Osteoblast (primary cell): ENCODE measurements at places on chromosomes 7 and 10. TPM values are rescaled to one million over a fixed set of nuclear protein-coding genes. Genes with fewer than 3 reads are reported as not detected.

The SGCE gene
- 59.8 and 60.8 TPM in 2 replicates for total RNA-seq

The ITIH2 gene
- not detected in 2 replicates for total RNA-seq

The FAM237B gene
- total RNA-seq = not detected in 2 replicates

The PTPN20 gene
- total RNA-seq = 8.0 and 9.1 TPM in 2 replicates

The IRF5 gene
- under 0.01 TPM in 2 replicates for total RNA-seq

The DRGX gene
- total RNA-seq = under 0.01 TPM in 1 of 2 replicates, not detected in the other

The MYL7 gene
- not detected in 2 replicates for total RNA-seq

The CASP7 gene
- total RNA-seq = 17.4 and 21.7 TPM in 2 replicates

The ADO gene
- total RNA-seq = 28.0 and 29.3 TPM in 2 replicates

The PLEKHS1 gene
- under 0.01 TPM in 1 of 2 replicates, not detected in the other for total RNA-seq

The EN2 gene
- total RNA-seq = under 0.01 TPM in 1 of 2 replicates, not detected in the other

The OR2A7 gene
- total RNA-seq = 1.1 and 2.7 TPM in 2 replicates

The ZNF488 gene
- total RNA-seq = under 0.01 and 0.29 TPM in 2 replicates

The PLXDC2 gene
- 63.3 and 86.9 TPM in 2 replicates for total RNA-seq

The PRLHR gene
- total RNA-seq = not detected in 2 replicates

The SPDYE16 gene
- total RNA-seq = under 0.01 and 0.36 TPM in 2 replicates

The ABCB8 gene
- 32.6 and 35.1 TPM in 2 replicates for total RNA-seq

The GJD4 gene
- under 0.01 TPM in 1 of 2 replicates, not detected in the other for total RNA-seq

The STK31 gene
- total RNA-seq = under 0.01 TPM in 1 of 2 replicates, not detected in the other

The CACNA2D1 gene
- total RNA-seq = 113 and 145 TPM in 2 replicates

The CALHM1 gene
- total RNA-seq = not detected in 2 replicates

The TMEM229A gene
- total RNA-seq = not detected in 2 replicates

The ZPBP gene
- not detected in 2 replicates for total RNA-seq

The USP6NL gene
- 13.8 and 14.1 TPM in 2 replicates for total RNA-seq

The TACC2 gene
- 5.0 and 5.8 TPM in 2 replicates for total RNA-seq

The LIPJ gene
- total RNA-seq = under 0.01 TPM in 2 replicates

The GRID2IP gene
- under 0.01 TPM in 1 of 2 replicates, not detected in the other for total RNA-seq

The WDFY4 gene
- under 0.01 and 0.36 TPM in 2 replicates for total RNA-seq

The KIAA1549 gene
- 2.9 and 3.3 TPM in 2 replicates for total RNA-seq

The ADAM12 gene
- total RNA-seq = 345 and 361 TPM in 2 replicates
